Naive thymus-derived CD8-positive, alpha-beta T cell (primary cell): ENCODE measurements at places on chromosomes 1 and 21. TPM values are rescaled to one million over a fixed set of nuclear protein-coding genes. Genes with fewer than 3 reads are reported as not detected.

EXO1 gene
- 0.62 TPM for total RNA-seq

USP16 gene
- 62.0 TPM for total RNA-seq

FNDC5 gene
- not detected for total RNA-seq

DNA sequence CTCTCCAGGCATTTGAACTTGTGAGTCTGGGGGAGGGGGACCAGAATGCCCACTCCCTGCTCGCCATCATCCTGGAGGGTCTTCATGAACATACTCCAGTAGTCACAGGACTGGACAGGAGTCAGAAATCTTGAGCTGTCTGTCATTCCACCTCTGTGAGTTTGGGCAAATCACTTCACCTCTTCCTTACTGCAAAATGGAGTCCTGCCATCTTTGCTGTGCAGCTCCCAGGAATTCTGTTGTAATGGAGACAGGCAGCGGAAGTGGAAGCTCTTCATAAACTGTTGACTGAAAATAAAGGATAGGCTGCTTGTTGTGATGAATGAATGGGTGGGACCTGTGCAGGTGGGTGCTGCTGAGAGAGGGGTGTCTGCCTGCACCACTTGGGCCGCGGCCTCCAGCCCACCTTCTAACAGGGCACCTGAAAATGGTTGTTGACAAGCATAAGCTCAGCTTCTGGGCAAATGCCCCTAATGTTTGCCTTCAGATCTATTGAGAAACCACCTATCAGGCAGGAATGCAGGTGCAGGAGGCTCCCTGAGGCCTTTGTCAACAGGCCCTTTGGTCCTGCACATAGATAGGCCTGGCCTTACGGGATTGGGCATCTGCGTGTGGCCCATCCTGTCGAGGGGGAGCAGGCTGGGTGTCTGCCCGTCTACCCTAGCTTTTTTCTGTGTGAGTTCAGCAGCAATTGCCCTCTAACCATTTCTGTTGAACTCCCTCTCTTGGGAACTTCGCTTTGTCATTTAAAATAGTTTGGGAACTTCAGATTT, 321.0 kb downstream of the RPS6KC1 start:
- no peak for DNase-seq

GRCh38 chr1:2001773-2002411, 1.7 kb downstream of the CFAP74 start:
- DNase-seq, result no peak

GRCh38 chr1:236808005-236808404, 12.9 kb downstream of the MTR start:
- no peak for DNase-seq

DNA sequence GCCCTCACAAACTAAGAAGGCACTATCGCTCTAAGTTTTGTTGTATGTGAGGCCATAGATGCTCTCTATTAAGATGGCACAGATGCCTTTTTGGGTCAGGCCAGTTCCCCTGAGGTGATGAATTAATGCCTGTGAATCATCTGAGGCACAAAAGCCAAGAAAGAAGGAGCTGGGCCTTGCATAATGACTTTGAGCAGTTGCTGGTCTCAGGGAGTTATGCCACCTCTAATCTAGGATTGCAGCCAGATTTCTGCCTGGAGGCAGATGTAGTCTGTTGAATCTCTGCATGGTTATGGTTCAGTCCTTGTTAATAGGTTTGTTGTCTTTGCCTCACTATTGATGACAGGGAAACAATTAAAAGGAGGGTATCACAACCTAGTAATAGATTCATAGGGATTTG, 168.1 kb upstream of the CHRM3 start:
- no peak for DNase-seq

GRCh38 chr1:2212532-2213491, 15.3 kb upstream of the SKI start:
- no peak for DNase-seq

RASSF5 gene
- total RNA-seq, result 224 TPM

- no peak for DNase-seq
Observed at GRCh38 chr21:37620401-37620800, 253.8 kb downstream of the DYRK1A start.

GRCh38 chr21:41768437-41769042, 1.7 kb upstream of the RIPK4 start:
- no peak for DNase-seq

TGFB2 gene
- total RNA-seq, result 0.16 TPM

- DNase-seq, result no peak
Observed at GRCh38 chr1:3456449-3456963, 2.0 kb downstream of the ARHGEF16 start.

DNA sequence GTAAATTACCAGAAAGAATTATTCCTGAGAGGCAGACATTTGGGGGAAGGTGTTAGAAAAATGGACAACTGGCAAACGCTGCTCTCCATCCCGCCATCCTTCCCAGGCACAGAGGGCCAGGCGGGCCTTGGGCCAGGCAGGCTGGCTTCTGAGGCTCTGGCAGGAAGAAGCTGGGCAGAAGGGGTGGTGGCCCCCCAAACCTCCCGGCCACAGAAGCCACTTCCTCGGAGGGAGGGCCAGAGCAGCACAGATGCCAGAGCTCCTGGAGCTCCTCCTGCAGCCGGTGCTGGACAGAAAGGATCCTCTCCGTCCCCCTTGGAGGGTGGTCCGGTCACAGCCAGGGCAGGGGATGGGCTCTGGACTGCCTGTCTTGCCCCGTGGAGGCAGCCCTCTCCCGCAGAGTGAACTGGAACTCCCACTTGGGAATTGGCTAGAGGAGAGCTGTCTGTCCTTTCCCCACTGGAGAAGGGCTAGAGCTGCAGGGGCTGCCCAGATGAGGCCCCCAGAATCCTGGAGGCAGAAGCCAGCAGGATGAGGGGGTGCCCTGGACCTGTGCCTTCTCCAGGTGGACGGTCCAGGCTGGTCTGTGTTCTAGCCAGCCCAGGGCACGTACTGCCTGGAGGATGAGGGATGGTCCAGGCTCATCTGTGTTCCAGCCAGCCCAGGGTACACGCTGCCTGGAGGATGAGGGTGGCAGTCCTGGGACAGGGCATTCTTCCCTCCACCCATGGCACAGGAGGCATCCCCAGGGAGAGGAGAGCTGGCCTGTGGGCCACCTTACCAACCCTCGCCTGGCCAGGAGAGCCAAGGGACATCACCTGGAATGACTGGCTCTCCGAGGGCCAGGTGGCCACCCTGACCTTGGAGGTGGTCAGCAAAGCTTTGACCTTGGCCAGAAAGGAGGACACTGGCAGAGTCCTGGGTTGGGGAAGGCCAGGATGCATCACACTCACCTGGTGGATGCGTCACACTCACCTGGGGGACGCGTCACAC, 47.4 kb upstream of the ACTRT2 start:
- DNase-seq, result no peak

ZBED6 gene
- 32.0 TPM for total RNA-seq

GRCh38 chr1:76012341-76013205, 62.0 kb upstream of the ST6GALNAC3 start:
- DNase-seq, result no peak

DNA sequence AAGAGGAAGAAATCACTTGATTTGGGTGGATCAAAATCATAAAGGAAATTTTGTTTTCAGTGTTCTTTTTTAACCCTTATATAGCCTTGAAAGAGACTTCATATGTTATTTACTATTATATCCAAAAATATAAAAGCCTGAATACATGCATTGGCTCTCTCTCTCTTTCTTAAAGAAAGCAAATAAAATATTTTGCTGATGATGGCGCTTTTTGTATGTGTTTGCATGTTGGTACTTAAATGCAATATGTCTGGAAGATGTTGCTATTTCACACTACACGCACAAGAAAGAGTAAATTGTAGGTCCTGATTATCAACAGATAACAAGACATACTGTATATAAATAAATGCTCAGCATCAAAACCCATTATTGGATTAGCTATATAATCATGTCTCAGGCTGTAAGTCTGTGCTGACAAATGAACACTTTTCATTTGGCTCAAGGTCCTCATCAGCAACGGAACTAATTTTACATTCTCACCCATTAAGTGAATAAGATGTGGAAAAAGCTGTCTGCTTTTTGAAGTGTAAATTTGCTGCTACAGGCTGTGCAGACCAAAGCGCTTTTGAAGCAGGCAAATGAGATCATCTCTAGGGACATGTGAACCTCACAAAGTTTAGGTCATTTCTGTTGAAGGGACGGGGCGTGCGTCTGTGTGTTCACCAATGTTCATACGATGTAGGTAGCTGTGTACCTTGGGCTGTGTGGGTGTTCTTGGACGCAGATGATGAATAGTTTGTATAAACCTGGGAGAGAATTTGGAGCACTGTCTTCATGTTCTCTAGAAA, 122.4 kb upstream of the LMO4 start:
- no peak for DNase-seq

DNA sequence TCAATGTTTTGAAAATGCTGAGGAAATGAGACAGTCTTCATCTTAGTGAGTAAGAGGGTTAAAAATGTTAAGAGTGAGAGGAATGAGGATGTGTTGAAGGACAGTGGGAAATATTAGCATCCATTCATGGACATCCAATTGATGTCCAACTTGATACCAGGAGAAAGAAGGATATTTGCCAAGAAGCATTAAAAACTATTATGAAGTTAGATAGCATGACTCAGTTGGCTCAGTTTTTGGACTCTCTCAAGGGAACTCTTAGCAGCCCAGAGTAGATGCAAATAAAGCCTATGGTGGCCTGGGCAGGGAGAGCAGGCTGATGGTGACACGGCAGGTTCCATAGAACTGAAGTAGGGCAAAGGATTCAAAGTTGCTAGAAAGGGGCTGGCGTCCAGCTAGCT, 171.0 kb downstream of the ZZZ3 start:
- no peak for DNase-seq

RHCE gene
- 0.44 TPM for total RNA-seq

DNA sequence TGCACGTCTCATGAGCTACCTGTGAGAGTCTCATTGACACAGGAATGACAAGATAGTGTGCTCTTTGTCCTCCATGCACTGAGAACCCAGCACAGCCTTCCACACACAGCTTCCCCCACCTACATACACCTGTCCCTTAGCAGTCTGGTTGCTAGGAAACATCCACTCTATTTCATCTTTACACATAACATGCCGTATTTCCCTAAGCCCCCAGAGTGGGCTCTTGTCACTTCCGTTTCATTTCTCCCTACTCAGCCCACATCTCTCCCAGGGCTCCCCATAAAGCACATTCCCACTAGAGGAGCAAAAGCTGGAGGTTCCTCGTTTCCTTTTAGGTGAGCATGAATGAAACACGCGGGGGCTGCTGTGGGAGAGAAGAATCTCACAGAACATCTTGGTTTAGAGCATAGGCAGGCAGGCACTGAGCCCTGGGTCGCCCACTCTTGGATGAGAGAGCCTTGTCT, 137.1 kb downstream of the ETS2 start:
- DNase-seq, result no peak

DNA sequence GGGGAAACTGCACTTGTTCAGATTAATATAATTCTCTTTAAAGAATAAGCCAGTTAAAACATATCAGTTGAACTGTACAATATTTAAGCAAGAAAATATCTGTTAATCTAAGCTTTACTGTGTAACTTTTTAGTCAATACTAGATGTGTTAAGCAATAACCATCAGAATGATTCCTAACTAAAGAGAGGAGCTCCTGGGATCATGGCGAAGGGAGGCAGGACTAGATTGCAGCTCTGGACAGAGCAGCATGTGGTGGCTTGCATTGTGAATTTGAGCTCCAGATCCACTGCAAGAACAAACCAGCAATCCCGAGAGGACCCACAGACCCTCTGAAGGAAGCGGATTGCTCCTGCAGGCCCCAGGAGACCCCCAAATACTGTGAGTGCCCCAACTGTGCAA, 21.9 kb downstream of the LYST start:
- no peak for DNase-seq

GRCh38 chr1:85128316-85128715, 72.5 kb downstream of the SYDE2 start:
- DNase-seq, result no peak

DNA sequence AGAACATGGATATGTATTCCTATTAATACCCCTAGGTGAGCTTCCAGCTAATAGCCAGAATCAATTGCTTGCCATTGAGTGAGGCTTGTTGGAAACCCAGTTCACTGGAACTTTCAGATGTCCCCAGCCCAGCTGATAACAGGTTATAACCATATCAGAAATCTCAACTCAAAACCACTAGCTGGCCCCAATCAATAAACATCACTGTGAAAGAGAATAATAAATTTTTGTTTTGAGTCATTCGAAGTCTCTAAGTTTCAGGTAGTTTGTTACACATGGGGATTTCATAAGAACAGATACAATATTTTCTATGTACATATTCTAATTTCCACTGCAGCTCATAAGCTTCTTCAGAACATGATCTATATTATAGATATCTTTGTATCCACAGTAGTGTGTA, 162.9 kb upstream of the SNX7 start:
- no peak for DNase-seq

DNA sequence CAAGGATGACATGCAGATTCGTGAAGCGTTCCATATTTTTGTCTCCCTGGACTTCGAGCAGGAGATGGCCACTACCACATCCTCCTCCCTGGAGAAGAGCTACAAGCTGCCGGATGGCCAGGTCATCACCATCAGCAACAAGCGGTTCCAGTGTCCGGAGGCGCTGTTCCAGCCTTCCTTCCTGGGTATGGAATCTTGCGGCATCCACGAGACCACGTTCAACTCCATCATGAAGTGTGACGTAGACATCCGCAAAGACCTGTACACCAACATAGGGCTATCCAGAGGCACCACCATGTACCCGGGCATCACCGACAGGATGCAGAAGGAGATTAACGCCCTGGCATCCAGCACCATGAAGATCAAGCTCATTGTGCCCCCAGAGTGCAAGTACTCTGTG, 3.3 kb downstream of the TMEM222 start:
- no peak for DNase-seq

DNA sequence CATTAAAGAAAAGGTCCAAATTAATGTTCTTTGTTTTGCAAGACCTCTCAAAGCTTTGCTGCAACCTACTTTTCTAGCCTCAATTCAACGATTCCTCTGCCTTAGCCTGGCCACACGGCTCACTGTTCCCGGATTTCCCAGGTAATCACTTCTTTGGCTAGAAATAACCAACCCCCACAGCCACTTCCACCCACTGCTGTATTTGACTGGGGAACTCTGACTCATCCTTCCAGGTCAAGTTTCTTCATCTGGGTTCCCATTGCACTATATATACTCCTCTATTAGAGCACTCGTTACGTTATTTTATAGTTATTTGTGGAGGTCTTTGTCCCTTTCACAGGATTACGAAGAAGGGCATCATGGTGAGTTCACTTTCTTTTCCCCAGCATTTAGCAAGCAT, 185.9 kb downstream of the CACNA1E start:
- DNase-seq, result no peak

MAGI3 gene
- total RNA-seq, result 3.5 TPM

DNA sequence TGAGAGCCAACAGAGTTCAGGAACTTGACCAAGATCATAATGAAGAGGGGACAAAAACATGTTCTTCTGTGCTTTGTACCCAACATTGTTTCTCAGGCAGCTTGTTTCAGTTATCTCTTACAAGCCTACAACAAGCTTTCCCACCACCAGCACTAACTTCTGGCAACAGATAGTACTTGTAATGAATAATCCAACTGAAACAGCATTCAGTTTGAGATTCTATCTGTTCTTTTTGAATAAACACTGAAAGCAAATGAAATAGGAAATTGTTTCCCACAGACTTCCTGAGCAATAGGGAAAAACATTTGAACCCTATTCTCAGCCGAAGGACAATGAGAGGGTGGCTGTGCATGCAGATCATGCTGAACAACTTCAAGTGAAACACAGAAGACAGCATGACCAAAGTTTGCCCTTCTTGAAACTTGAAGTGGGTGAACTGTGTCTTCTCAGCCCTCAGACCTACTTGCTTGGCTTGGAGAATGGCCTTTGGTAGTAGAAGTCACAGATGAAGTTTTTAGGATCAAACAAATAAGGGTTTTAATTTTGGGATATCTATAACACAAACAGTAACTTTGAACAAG, 11.2 kb upstream of the HOOK1 start:
- DNase-seq, result no peak

MFSD2A gene
- 0.81 TPM for total RNA-seq
